ENCODE measurements at places on chromosomes 7 and 10.

GRCh38 chr7:116899308-116899707, 36.9 kb downstream of the CAPZA2 start:
- no peak for DNase-seq

- DNase-seq, result no peak
These were observed 33.0 kb downstream of the MINDY4 start for GRCh38 chr7:30804078-30804661.

- DNase-seq, result no peak
These were observed 484.7 kb upstream of the NRP1 start for GRCh38 chr10:33819206-33819605.

GRCh38 chr10:60387531-60387930, 2.1 kb downstream of the ANK3 start:
- DNase-seq, result no peak

- no peak for DNase-seq
These were observed 301.2 kb upstream of the MYO3A start for GRCh38 chr10:25632802-25633201.

GRCh38 chr7:10632712-10633111, 341.0 kb upstream of the PHF14 start:
- no peak for DNase-seq

DNA sequence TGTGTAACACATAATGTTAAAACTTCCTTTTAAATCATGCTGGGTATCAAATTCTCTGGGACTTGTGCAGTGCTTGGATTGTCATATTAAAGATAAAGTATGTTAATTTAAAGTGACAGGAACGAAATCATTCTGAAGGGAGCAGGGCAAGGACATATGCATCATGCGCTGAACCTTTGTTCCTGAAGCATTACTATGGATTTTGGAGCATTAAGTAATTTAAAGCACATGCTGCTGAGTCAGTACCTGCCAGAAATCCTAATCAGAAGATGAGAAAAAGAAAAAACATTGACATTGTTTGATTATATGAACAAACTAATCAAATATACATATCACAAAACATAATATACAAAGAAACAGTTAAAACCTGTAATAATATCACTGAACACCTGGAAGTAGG, 101.4 kb downstream of the MICU1 start:
- no peak for DNase-seq

GRCh38 chr7:69130396-69130795, 467.9 kb upstream of the AUTS2 start:
- no peak for DNase-seq

GRCh38 chr7:70775570-70776156, 356.3 kb upstream of the GALNT17 start:
- no peak for DNase-seq

DNA sequence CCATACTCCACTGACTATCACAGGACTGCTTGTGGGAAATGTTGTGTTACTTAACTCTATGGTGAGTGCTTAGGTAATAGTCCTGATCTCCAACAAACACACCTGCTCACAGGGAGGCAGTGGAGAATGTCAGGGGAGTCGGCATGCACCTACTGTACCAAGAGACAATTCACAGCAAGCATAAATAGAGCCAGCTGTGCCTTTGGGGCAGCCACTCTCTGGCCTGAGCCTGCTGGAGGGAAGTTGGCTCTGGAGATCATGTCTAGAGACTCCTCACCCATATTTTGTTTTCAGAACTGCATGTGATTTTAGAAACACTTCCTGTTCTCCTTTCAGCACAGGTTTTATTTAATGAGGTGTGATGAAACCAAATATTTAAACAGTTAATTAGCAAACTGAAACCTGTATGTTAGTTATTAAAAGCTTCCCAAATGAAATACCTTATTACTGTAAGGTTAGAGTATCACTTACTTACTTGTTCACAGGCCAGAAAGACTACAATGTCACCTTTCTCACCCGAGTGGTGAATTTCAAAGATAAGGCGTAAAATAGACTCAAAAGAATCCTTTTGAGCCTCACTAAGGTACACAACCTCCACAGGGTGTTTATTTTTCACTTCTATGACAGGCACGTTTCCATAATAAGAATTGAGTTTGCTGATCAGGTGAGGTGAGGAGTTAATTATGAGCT, 21.8 kb downstream of the DHX32 start:
- DNase-seq, result no peak

GRCh38 chr7:133753513-133753912, 373.6 kb upstream of the LRGUK start:
- DNase-seq, result no peak

- DNase-seq, result peak; percentile 11
These were observed 39.6 kb downstream of the GPRIN2 start for GRCh38 chr10:46516660-46517416.

DNA sequence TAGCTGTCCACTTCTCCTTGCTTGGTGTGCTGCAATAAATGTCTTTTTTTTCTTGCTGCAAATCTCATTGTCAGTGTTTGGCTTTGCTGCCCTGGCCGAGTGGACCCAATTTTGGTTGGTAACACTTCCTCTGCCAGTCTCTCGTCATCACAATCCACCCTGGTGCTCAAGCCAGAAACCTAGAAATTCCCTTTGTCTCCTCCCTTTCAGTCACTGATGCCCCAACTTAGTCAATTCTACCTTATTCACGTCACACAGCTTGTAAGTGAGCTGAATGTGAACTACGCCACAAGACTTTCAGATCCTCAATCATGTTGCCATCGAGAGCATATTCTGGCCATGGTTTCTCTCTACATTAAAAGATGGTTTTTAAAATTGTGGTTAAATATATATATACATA, 13.0 kb upstream of the FRA10AC1 start:
- DNase-seq, result no peak

- no peak for DNase-seq
These were observed 246.1 kb upstream of the PLXDC2 start for GRCh38 chr10:19570120-19570519.

- no peak for DNase-seq
These were observed 98.7 kb downstream of the CTBP2 start for GRCh38 chr10:125061557-125062226.

DNA sequence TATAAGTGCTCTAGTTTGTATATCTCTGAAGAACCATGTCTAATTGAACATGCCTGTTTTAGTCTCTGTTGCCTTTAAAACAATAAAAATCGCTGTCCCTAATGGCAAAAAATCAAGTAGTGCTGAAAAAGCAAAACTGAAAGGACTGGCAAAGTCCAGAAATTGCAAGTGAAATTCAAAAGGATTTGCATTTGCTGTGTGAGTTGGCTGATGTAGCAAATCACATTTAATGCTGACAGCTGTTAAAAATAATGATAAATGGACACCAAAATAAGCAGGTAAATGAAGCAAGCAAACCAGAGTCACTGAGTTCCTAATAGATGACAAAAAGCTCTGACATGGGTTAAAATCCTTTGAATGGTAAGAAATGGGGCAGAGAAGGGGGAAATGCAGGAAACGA, 874.1 kb downstream of the GRM8 start:
- DNase-seq, result no peak

- DNase-seq, result no peak
These were observed 11.8 kb downstream of the FAS start for GRCh38 chr10:89002226-89002978.

DNA sequence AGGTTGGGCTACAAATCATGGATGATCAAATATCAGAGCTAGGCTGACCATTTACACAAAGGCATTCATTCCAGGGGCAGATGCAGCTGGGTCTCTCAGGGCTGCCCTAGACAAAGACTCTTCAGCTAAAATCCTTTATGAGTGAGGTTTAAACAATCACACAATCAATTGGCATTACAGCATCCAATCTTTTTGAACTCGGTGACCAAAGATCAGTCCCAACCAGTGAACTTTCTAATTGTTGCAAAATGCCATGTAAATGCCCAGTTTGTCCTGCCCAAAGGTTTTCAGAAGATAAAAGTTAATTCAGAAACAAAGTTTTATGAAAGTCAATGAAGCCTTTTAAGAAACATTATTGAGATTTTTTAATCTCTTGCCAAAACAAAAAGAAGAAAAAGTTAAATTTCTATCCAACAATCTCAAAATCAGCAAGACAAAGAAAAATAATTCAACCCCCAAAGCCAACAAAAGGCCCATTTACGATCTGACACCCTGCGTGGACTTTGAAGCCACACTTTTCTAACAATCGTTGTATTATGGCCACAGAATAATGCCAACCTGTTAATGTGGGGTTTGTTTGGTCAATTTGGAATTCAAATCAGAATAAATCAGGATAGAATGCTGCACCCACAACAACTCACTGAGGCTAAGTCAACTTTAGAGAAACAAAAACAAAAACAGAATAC, 40.9 kb downstream of the GPR37 start:
- no peak for DNase-seq

DNA sequence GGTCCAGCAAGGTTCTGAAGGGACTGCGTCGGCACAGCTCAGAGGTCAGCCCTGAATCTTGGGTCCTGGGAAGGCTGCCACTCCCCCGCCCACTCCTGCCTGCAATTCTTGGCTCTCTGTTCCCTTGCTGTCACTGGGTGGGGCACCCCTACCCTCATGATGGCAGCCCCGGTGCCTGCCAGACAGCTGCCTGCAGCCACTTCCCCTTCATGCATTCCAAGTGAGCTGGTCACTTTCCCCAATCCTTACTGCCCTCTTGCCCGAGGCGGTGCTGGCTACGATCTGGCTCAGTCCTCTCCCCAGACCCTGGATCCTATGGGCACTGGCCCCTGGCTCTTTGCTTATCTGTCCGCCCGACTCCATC, 14.2 kb downstream of the MYL10 start:
- no peak for DNase-seq

DNA sequence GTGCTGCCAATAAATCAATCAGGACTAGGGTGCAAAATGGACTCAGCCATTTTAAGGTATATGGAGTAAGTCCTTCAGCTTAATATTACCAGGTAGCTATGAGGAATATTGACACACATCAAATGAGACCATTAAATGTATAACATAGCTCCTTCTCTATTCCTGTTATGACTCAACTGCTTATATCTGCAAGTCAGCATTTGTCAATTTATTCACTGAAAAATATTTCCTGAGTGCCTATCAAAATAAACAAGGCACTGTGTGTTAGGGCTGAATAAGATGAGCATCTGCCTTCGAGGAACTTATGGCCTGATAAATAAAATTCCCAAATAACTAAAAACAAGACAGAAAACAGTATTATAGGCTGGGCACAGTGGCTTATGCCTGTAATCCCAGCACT, 113.8 kb downstream of the CDK6 start:
- DNase-seq, result no peak

DNA sequence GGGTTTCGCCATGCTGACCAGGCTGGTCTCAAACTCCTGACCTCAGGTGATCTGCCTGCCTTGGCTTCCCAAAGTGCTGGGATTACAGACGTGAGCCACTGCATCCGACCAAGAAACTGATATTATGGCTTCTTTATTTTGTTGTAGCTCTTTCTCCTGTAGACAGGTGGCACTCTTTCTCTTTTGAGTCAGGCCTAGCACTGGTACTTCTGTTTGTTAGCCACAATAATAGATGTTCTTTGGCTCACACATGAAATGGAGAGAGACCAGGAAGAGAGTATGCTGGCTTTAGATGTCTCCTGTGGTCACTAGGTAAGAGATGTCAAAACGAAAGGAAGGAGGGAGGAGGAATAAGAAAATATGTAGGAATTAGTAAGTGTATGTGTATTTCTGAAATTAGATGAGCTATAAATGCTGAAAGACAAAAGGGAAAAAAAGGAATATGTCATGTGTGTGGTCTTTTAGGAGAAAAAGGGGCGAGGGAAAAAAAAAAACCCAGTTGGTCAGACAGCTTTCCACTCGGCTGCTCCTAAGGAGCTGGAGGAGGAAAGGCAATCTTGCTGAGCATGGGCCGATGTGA, 78.7 kb downstream of the CLEC2L start:
- DNase-seq, result no peak

DNA sequence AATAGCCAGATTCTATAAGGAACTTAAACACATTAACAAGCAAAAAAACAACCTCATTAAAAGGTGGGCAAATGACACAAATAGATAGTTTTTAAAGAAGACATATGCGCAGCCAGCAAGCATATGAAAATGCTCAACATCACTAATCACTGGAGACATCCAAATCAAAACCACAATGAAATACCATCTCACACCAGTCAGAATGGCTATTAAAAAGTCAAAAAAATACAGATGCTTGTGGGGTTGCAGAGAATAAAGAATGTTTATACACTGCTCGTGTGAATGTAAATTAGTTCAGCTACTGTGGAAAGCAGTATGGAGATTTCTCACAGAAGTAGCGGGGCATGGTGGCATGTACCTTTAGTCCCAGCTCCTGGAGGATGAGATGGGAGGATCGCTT, 164.0 kb downstream of the CHRM2 start:
- DNase-seq, result no peak

GRCh38 chr7:66013938-66014337, 31.9 kb upstream of the GUSB start:
- DNase-seq, result no peak

DNA sequence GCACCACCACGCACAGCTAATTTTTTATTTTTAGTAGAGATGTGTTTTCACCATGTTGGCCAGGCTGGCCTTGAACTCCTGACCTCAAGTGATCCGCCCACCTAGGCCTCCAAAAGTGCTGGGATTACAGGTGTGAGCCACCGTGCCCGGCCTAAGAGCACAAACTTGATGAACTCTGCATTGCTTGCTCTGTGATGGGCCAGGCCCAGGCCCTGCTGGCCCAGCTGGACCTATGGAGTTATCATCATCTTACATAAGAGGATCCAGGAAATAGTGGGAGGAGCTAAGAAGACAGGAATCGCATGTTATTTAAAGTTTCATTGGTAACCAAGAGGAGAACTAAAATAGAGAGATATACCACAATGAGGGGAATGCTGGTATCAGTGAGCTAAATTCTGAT, 86.9 kb downstream of the DAGLB start:
- DNase-seq, result no peak

DNA sequence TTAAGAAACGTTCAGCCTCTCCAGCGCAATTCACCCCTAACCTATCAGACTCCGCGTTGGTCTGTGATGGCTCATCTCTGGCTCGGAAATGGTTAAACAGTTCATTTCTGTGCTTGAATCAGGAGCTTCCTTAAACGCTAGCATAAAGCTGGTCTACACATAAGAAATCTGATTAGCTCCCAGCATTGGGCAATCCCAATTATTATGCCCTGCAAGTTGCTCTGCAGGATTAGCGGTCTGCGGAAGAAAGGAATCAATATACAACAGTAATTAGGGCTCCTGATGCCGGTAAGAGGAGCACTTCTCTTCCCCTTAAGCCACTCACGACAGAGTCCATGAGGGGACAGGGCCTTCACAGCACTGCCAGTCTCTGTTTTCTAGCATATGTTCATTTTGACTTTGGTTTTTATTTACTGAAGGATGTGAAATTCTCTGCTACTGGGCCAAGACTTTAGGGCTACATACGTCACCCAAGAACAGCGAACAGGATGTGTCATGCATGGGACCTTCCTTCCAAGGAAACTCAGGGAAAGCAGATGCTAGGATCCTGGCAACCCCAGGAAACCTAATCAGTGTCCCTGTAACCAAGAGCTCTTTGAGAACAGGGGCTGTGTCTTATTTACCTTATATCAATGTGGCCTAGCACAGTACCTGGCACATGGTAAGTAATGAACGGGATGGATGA, 324.4 kb downstream of the KCNMA1 start:
- DNase-seq, result no peak

All from activated T-cell treated with anti-CD3 and anti-CD28 coated beads, Interleukin-2, amount 50 U/mL, for 48 hours (primary cell).